Activated CD8-positive, alpha-beta T cell treated with anti-CD3 and anti-CD28 coated beads, Interleukin-2, amount 10 ng/mL, durations not matched to agents 7 days and 5 days (primary cell): ENCODE measurements at places on chromosomes 6 and 20.

DNA sequence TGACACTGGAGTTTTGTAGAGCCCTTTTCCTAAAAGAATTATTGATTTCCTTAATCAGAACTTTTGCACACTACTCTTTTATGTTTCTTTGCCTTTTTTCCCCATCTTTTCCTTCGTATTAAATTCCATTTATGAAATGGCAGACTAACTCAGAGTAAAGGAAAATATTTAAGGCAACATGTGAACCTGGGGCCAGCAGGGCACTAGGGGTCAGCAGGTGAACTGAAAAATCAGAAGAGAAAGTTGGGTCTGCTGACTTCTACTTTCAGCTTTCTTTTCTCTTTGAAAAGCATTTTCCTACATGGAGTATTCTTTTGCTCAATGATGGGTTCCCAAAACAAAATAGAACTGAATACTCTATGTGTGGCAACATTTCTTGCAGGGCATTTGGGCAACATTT lies 226.6 kb upstream of the EXOC2 start:
- H3K36me3 ChIP-seq: no peaks in the 10 kb centered on the region
- no peak for DNase-seq
- H3K4me1 ChIP-seq: no peaks in the 10 kb centered on the region
- H3K27ac ChIP-seq: no peak overlapping the region
- no peak overlapping the region for H3K4me3 ChIP-seq

- H3K27me3 ChIP-seq: peaks cover 33% of the 10 kb centered on the region
- H3K27ac ChIP-seq: no peak overlapping the region
- no peak overlapping the region for H3K4me3 ChIP-seq
- H3K36me3 ChIP-seq: no peaks in the 10 kb centered on the region
- DNase-seq: no peak
- H3K4me1 ChIP-seq: no peaks in the 10 kb centered on the region
Observed at GRCh38 chr20:45487231-45487635, 17.7 kb downstream of the WFDC2 start.

DNA sequence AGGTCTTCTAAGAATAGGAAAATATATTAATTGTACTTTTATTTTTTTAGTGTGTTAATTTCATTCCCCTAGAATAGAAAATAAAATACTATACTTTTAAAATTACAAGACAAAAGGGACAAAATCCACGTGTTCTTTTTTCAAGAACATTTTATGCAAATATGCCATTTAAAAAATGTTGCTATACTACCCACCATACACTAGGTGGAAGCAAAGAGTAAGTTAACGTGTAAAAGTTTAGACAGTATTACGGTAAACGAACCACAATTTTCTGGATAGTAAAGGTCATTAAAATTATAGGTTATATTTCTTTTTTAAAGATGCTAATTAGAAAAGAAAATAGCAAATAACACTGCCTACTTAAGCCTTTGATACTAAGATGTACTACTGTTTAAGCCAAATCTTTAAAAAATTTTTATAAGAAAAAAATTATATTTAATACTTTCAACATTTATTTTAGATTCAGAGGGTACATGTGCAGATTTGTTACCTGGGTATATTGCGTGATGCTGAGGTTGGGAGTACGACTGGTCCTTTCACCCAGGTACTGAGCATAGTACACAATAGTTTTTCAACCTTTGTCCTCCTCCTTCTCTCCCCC lies 287.6 kb downstream of the PHF3 start:
- no peaks in the 10 kb centered on the region for H3K36me3 ChIP-seq
- no peak overlapping the region for H3K27ac ChIP-seq
- no peaks in the 10 kb centered on the region for H3K4me1 ChIP-seq
- no peak for DNase-seq
- H3K4me3 ChIP-seq: no peak overlapping the region
- no peaks in the 10 kb centered on the region for H3K27me3 ChIP-seq

DNA sequence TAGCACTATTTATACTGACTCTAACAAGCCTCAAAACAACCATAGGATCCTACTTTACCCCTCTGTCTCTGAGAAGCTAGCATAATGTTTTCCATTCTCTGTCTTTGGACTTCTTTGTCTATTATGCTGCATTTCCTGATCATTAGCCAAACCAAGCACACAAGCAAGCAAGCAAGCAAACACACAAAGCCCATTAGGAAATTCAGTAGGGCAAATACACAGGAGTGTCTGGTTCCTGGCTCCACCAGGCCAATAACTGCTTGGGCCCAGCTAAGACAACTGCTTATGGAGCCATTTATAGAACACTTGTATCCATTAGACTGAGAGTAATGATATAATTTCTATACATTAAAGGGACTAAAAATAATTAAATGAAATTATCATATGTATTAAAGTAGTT lies 952.9 kb upstream of the EPHA7 start:
- H3K27ac ChIP-seq: no peak overlapping the region
- no peaks in the 10 kb centered on the region for H3K4me1 ChIP-seq
- no peaks in the 10 kb centered on the region for H3K27me3 ChIP-seq
- H3K4me3 ChIP-seq: no peak overlapping the region
- H3K36me3 ChIP-seq: no peaks in the 10 kb centered on the region

- no peaks in the 10 kb centered on the region for H3K27me3 ChIP-seq
- H3K4me1 ChIP-seq: no peaks in the 10 kb centered on the region
- H3K27ac ChIP-seq: no peak overlapping the region
- no peaks in the 10 kb centered on the region for H3K36me3 ChIP-seq
Observed at GRCh38 chr6:73830119-73830518, 134.1 kb downstream of the CD109 start.

DNA sequence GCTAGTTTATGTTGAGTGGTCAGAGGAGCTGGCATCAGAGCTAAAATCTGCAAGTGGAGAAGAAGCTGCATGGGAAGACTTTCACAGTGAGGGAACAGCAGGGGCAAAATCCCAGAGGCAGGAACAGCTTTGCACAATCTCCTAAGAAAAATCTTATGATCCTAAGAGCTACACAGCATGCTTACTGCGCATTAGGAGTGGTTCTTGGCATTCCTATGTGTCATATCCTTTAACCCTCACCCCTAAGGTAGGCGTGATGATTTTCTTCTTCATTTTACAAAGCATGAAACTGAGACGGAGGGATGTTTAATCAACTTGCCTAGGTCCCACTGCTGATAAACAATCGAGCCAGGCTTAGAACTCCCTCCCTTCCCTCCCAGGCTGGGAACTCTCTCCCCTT lies 313.6 kb upstream of the SULF2 start:
- no peaks in the 10 kb centered on the region for H3K4me1 ChIP-seq
- DNase-seq: no peak
- no peaks in the 10 kb centered on the region for H3K36me3 ChIP-seq
- no peak overlapping the region for H3K4me3 ChIP-seq

- H3K27ac ChIP-seq: no peak overlapping the region
- DNase-seq: no peak
- peaks cover 3% of the 10 kb centered on the region for H3K27me3 ChIP-seq
- H3K4me1 ChIP-seq: no peaks in the 10 kb centered on the region
Observed at GRCh38 chr20:20094410-20094809, 42.1 kb downstream of the CFAP61 start.

DNA sequence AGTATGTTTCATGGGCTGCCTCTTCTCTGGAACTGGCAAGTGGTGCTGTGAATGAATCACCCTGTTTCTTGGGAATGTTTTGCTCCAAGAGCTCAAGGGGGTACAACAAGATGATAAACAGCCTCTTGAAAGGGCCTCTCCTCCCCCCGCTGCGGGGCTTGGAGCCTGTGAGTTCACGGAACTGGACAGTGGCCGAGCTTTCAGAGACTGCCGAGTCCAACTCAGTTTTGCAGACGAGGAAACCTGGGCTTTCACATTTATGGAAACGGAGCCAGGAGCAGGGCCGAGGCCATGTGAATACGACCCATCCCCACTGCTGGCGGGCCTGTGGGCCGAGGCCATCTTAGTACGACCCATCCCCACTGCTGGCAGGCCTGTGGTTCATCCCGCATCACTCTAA lies 18.2 kb upstream of the SRC start:
- peaks cover 2% of the 10 kb centered on the region for H3K36me3 ChIP-seq
- H3K4me1 ChIP-seq: no peaks in the 10 kb centered on the region
- H3K27me3 ChIP-seq: peaks cover 4% of the 10 kb centered on the region

DNA sequence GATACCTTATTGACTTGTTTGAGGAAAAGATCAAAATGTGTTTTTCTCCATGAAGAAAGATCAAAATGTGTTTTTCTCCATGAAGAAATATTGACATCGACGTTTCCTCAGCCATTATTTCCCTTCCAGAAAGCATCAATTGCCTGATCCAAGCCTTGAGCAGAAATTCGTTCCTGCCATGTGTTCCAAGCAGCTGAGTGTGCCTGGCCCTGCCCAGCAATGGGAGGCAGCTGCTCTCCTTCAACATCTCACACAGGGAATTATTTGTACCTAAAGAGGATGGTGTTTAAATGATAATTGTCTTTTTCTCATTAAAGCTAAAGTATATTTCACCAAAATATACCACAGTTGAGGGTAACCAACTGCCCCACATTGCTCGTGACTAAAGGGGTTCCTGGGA lies 7.8 kb upstream of the DUSP22 start:
- peaks cover 46% of the 10 kb centered on the region for H3K4me1 ChIP-seq
- peak overlapping the region; percentile 64 for H3K27ac ChIP-seq
- peaks cover 11% of the 10 kb centered on the region for H3K36me3 ChIP-seq

- H3K4me1 ChIP-seq: peaks cover 56% of the 10 kb centered on the region
- peaks cover 69% of the 10 kb centered on the region for H3K36me3 ChIP-seq
- H3K27me3 ChIP-seq: no peaks in the 10 kb centered on the region
- peak within 1 kb of the TSS; percentile 97 for H3K27ac ChIP-seq
- DNase-seq: peak; percentile 58
- H3K4me3 ChIP-seq: peak within 1 kb of the TSS; percentile 93
Observed at GRCh38 chr20:56411759-56412472, at the start of gene CASS4. TSS of gene CASS4 (plus strand) at chr20:56412260. CDS start at chr20:56412459, 199 bp downstream.

- DNase-seq: peak; percentile 40
- H3K4me3 ChIP-seq: peak within 1 kb of the TSS; percentile 57
- H3K36me3 ChIP-seq: peaks cover 6% of the 10 kb centered on the region
- H3K27me3 ChIP-seq: peaks cover 44% of the 10 kb centered on the region
- H3K27ac ChIP-seq: no peak within 1 kb of the TSS
- peaks cover 44% of the 10 kb centered on the region for H3K4me1 ChIP-seq
Observed at GRCh38 chr6:127518710-127519468, at the start of gene MTCL3. TSS of gene MTCL3 (minus strand) at chr6:127519335.

DNA sequence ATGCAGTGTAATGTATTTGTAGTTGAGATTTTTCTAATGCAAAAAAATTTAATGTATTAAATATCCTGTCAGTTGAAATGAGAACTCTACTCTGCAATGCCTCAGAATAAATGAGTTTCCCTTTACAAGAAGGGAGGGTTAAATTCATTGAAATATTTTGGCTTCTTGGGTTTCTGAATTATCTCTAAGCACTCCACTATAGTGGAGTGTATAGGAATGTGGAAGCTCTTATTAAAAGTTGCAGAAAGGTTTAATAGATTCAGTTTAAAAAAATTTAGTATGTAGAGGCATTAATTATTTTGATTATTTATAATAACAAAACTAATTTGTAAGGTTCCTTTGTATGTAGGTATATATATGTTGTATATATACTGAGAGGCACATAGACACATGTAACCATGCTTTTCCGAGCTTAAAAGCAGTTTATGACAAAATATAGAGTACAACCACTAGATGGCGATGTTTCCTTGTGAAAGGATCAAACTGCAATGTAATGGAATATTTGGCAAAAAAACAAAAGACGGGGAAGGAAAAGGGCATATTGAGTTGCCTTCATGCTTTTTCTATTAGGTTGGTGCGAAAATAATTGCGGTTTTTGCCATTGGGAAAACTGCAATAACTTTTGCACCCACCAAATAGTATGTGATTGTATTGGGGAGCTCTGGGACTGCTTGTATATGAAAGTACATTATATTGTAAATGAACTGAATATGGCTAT lies 144.2 kb downstream of the MYO6 start:
- H3K4me1 ChIP-seq: no peaks in the 10 kb centered on the region
- no peaks in the 10 kb centered on the region for H3K36me3 ChIP-seq
- no peak overlapping the region for H3K27ac ChIP-seq
- no peaks in the 10 kb centered on the region for H3K27me3 ChIP-seq

- no peak for DNase-seq
- no peaks in the 10 kb centered on the region for H3K27me3 ChIP-seq
- H3K4me3 ChIP-seq: no peak overlapping the region
- H3K27ac ChIP-seq: no peak overlapping the region
- H3K4me1 ChIP-seq: peaks cover 4% of the 10 kb centered on the region
- H3K36me3 ChIP-seq: peaks cover 47% of the 10 kb centered on the region
Observed at GRCh38 chr6:15528870-15529269, 134.0 kb downstream of the DTNBP1 start.

DNA sequence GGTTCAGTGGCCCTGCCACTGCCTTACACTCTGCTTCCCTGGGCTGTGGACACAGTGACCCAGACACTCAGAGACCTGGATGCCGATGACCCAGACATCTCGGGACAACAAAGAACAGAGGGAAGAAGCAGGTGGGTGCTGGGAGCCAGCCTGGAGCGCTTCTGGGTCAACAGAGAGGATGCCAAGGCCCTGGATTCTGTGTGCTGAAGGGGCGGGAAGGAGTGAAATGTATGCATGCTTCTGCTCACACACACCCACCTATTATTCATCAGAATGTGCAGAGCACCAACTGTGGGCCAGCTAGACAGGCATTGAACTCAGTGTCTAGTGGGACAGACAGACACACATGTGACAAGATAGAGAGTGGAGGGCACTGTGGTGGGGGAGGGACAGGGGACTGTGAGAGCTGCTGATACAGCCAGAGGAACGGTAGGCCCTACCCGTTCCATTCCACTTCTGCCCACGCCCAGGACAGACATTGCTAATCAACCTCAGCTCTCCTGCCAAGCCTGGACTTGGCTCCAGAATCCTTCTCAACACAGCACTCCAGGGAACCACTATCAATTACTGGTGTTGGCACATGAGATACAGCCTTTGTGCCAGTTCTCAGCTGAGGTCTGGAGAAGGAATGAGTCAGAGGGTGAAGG lies 20.2 kb downstream of the KCNK15 start:
- H3K36me3 ChIP-seq: no peaks in the 10 kb centered on the region
- H3K27ac ChIP-seq: no peak overlapping the region
- H3K4me1 ChIP-seq: no peaks in the 10 kb centered on the region
- DNase-seq: no peak
- no peak overlapping the region for H3K4me3 ChIP-seq

DNA sequence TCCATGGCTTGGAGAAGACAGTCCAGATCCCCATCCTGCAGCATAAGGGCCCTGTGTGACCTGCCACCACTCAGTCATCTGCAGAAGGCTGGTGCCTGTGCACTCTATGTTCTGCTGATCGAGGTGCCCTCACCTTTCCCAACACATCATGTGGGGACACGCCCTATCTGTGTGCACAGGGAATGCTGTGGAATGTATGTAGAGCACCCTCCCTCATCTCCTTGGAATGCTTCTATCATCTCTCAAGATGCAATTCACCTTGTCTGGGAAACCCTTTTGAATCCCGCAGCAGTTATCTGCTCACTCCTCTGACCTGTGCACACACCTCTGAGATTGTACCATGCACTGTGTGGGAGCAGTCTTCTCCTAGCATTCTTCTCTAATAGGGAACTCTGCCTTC lies 207.2 kb upstream of the SSTR4 start:
- no peak for DNase-seq
- no peak overlapping the region for H3K27ac ChIP-seq
- no peak overlapping the region for H3K4me3 ChIP-seq
- H3K36me3 ChIP-seq: no peaks in the 10 kb centered on the region
